ENCODE measurements at places on chromosomes 2 and 18.
A peak's percentile ranks its signal among the peaks of the same experiment; 100 is the strongest.

- DNase-seq = no peak
Observed at GRCh38 chr2:182784777-182785176, 68.7 kb downstream of the DNAJC10 start.

- no peak for DNase-seq
Observed at GRCh38 chr2:230706053-230706521, 6.6 kb upstream of the CAB39 start.

DNA sequence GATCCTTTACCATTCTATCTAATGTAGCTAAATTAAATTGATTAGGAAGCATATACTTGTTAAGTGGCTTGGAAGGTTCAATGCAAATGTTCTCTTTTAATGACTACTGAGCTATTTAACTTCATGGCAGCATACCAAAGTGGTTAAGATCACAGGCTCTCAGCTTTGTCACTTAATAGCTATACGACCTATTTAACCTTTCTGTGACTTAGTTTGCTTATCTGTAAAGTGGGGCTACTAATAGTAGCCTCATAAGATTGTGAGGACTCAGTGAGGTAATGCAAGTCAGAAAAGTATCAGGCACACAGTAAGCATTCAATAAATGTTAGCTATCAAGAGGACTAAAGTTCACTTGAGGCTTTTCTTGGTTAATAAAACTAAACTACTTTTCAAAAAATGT, 4.3 kb downstream of the CKAP2L start:
- no peak for DNase-seq

DNA sequence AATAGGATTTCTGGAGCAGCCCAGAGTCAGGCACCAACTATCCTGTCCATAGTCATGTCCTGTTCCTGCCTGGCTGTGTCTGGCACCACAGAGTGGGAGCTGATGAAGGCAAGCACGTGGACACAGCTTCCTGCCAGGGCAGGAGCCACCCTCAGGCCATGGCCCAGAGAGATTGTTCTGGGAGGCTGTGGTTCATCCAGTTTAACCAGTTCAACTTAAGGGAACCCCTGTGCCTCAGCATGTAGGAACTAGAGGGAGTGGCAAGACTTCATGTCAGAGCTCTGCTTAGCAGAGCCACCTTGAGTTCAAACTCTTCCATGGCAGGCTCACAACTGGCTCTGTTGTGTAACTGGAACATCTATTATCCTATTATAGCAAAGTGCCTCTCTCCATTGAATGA, 73.2 kb upstream of the NCKAP5 start:
- DNase-seq = no peak

GRCh38 chr18:35158728-35159450, 81.9 kb upstream of the ZNF397 start:
- DNase-seq = no peak

DNA sequence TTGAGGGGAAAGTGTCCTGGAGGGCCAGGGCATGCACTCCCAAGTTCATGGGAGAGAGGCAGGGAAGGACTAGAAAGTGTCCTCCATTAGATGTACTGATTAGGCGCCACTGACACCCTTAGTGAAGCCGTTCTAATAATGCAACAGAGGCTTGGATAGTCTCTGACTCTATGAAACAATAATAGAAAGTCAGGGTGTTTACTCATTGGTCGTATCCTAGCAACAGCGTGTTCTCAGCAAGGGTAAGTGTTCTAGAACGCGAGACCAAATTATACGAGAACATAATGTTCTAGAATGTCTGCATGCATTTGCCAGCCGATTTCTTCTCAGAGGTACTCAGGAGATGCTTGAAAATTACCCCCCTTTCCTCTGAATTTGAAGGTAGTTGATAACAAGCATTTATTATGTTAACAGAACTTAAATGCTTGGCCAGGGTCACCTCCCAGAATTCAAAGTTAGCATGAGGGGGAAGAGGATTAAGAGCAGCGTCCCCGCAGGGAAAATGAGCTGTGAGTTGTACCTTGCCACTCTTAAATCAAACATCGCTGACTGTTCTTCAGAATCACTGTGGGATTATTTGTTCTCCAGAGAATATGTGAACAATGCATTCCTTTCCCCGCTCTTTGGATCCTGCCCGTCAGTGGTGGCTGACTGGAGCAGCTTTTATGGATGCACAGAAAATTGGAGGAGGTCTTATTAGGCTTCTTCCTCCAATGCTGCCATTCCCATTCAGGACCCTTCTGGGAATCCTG, 33.7 kb upstream of the PDIA6 start:
- DNase-seq = no peak

DNA sequence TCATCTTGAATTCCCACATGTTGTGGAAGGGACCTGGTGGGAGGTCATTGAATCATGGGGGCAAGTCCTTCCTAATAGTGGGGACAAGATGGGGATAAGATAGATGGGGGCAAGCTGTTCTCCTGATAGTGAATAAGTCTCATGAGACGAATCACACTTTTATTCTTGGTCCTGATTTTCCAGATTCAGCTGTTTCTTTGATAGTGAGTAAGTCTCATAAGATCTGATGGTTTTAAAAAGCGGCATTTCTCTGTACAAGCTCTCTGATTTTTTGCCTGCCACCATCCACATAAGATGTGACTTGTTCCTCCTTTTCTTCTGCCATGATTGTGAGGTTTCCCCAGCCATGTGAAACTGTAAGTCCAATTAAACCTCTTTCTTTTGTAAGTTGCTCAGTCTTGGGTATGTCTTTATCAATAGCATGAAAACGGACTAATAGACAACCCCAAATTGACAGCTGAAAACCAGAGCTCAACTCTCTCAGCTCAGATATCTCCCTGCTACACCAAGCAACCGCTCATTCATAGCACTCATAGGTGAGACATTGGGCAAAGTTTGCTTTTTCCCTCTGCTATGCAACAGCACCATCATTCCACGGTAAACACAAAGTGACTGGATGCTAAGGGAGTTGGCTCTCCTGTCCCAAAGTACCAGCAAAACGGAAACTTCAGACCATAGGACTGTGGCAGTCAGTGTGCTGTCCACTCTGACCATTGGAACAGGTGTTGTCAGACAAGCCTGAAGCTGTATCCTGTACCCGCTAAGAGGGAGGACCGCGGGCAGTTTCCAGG, 44.9 kb upstream of the TBC1D8 start:
- no peak for DNase-seq

GRCh38 chr2:218722876-218723785, 12.5 kb downstream of the TTLL4 start:
- DNase-seq = no peak

DNA sequence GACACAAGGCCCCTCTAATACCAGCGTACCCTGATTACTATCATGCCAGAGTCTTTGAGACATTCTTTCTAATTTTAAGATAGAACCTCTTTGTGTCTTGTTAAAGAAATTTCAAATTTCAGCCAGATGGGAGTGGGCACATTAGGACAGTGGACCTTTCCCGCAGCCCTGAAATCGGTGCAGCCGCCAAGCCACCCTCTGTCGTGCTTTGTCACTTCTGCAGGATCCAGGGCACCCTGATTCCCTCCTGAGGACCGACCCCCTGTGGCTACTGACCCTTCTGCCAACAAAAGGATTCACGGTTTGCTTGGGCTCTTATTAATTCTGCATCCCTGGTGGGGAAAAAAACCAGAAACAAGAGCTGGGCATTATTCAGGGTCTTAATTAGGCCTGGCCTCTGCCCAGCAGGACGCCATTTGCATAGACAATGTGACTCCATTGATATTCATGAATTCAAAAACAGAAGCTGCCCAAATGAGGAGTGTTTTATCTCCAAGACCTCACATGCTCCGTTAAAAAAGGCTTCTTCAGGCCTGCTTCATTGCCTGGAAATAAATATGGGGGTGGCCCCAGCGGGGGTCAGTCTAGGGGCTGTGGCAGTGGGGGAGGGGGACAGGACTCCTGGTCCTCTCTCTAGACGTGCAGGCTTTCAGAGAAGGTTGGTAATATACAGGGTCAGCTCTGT, 116.9 kb downstream of the ALPK2 start:
- no peak for DNase-seq

- DNase-seq = no peak
Observed at GRCh38 chr18:50928551-50928950, 39.3 kb upstream of the ELAC1 start.

- DNase-seq = no peak
Observed at GRCh38 chr2:207412787-207413310, 116.9 kb upstream of the CREB1 start.

GRCh38 chr2:8544786-8545694, 136.8 kb upstream of the ID2 start:
- peak; percentile 89 for DNase-seq

- no peak for DNase-seq
Observed at GRCh38 chr2:29398384-29399237, 283.4 kb downstream of the CLIP4 start.

- no peak for DNase-seq
Observed at GRCh38 chr18:61608316-61608715, 275.1 kb downstream of the CDH20 start.
